ENCODE measurements at places on chromosomes 13 and 19.

DNA sequence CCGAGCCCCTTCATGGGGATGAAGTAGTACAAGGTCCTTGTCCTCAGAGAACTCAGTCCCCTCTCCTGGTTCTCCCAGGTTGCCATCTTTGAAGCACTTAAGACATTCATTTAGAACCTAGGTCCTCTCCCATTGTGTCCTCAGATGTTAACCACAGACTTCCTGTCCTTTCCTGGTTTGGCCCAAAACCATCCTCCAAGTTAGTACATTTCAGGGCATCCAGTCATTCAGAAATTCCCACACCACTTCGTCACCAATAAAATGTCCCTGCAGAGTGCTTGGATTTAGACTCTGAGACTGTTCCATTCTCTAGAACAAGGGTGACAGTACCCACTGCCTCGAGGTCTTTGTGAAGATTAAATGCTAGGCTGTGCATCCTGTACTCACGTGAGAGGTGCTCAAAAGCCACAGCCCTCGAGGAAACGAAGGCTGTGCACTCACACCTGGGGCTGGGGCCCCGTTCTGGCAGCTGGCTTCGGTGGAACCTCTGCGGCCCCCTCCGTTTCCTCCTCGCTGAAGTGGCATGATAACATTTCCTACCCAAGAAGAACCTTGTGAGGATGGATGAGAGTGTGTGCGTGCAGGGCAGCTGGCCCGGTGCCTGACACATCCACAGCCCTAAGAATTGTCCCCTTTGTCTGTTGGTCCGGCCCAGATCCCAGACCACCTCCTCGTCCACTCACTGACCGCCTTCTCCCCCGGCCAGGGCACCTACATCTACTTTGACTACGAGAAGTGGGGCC, 4.7 kb downstream of the LENG1 start:
- DNase-seq, result no peak

GRCh38 chr13:72435251-72435650, 292.2 kb downstream of the MZT1 start:
- DNase-seq, result no peak

DNA sequence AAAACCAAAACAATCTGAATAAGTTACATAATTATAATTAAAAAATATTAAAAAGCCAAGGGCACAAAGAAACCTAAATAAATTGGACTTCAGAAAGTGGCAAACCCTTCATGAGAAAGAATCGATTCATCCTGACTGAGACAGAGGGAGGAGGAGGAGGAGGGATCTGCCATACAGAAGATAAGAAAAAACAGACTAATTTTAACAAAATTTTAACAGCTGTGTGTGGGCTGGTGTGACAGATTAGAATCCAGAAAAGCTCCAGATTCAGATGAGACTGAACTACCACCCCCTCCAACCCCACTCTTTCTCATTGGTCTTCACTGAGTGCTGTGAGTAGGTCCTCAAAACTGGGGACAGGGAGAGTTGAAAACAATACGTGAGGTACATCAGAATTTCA, 111.5 kb upstream of the HTR2A start:
- no peak for DNase-seq

- DNase-seq, result no peak
Measured at GRCh38 chr13:45206340-45206739, 5.5 kb upstream of the KCTD4 start.

GRCh38 chr13:34901572-34901971, 40.5 kb upstream of the NBEA start:
- DNase-seq, result no peak

GRCh38 chr19:40229484-40229883, 3.0 kb upstream of the CCNP start:
- DNase-seq, result no peak

- DNase-seq, result peak; percentile 13
Measured at GRCh38 chr19:48006762-48007161, 12.3 kb downstream of the ELSPBP1 start.

GRCh38 chr13:28401303-28402056, 93.4 kb downstream of the FLT1 start:
- no peak for DNase-seq

DNA sequence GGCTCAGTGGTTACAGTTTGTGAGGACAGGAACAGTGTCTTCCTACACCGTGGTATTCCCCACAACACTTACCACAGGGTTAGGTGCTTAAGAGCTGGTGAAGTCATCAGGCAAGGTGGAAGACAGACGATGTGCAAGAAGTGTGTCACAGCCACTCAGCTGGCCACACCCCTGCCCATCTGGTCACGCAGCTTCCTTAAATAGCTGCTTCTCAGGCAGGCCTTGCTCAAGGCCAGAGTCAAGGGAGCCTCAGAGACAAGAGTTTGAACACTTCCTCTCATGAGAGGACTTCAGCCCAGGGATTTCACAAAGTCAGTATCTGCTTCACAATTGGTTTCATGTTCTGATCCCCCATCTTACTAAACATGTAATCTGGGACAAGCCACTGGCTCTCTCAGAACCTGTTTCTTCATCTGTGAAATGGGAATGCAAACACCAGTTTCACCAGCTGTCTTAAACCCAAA, 80.3 kb upstream of the FRY start:
- DNase-seq, result no peak

DNA sequence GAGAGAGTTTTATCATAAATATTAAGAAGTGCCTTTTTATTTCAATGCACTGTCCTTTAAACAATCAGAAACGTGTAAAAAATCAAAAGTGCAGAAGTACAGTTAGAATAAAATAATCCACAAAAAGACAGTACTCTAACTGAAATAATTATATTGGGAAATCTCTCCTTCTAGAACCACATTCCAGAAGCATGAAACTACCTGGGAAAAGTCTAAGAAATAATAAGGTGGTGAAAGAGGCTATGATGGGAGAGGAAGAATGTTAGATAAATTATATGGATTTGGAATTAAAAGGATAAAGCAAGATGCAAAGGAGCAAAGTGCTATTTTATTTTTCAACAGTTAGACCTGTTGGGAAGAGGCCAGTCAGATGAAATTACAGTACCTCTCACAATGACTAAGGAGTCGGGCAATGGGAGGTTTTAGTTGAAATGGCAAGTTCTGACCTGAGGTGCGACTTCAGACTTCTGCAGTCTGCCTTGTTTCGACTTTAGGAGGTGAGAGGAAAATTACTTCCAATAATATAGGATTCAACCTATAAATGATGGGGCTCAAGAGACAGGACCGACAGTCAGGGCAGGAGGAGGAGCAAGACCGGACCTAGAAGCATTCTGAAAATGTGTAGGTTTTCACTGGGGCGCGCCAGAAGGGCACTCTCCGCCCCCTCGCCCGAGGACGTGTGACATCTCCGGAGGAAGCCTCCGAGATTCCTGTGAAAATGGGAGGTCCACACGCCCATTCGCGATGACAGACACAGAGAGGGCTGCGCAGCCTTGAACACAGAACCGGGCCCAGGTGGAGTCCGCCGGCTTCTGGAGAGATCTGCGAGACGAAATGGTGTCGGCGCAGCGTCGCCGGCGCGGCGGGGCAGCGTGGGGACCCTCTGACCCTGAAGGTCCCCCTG, 717 bp downstream of the SPRYD7 start:
- no peak for DNase-seq

GRCh38 chr19:9641810-9642209, 20.8 kb upstream of the ZNF561 start:
- no peak for DNase-seq

DNA sequence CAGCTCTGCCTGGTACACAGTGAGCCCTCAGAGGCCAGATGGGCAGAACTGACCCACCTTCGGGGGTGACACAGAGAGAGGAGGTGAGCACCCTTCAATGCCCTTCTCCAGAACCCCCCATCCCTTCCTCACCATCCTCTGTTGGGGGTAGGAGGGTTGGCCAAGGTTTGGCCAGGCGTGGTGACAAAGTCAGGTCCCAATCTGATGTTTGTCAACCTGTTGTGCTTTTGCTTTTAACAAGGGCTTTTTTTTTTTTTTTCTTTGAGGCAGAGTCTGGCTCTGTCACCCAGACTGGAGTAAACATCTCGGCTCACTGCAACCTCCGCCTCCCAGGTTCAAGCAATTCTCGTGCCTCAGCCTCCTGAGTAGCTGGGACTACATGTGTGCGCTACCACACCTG, 7.3 kb downstream of the PTGIR start:
- DNase-seq, result no peak

DNA sequence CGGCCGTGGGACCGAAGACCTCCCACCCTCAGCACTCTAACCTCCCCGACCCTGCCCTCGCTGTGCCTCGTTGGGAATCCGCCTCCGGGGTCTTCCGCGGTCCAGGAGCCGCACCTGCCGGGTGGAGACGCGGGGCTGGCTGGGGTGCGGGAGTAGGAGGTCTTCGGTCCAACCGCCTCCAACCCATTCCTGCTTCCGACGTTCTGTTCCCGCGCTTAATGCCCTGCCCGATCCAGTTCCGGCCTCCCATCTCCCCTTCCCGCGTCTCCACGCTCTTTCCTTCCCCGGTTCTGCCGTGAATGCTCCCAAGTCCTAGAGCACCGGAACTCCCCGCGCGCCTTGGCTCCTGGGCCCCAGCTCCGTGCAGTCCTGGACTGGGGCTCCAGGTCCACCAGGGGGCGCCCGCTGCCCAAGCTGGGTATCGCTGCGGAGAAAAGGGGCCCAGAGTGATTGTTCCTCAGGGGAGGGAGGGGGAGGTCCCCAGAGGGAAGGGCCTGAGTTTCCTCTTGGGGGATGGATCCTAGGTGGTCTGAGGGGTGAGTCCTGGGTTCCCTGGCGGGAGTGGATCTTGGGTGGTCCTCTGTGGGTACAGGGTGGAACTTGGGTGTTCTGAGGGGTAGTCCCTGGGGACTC, 14.1 kb upstream of the TNFSF9 start:
- DNase-seq, result peak; percentile 78

GRCh38 chr19:16605553-16605994, 22.4 kb downstream of the MED26 start:
- DNase-seq, result no peak

DNA sequence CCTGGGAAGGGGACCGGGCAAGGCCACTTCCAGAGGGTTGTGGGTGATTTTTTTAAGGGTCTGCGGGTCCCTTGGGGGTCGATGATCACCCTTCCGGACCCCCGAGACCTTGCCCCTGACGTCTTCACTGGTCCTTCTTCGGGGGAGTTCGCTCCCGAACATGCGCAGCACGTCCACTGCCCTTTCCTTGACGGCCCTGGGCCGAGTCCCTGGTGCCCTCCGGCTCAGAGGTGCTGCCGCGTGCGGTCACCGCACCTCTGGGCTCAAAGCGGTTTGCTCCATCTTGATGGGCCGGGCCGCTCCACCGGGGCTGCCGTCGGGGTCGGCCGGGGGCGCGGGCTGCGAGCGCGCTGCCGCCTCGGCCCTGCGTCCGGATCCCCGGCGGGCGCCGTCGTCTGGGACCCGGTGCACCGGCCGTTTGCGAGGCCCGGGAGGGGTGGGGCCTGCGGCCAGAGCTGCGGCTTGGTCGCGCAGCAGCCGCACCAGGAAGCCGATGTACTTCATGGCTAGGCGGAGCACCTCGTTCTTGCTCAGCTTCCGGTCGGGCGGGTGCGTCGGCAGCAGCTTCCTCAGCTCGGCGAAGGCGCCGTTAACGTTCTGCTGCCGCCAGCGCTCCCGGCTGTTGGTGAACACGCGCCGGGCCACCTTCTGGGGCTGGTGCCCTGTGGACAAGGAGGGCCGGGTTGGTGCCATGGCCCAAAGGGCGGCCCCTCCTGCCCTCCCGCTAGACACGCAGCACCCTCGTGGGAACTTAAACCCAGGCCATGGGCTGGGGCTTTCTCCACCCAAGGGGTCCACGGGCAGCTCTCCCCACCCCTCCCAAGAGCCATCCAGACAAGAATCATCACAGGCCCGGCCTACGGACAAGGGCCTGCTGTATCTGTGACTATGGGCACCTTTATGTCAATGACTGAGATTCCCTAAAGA, 3.3 kb downstream of the LYL1 start:
- DNase-seq, result no peak

- no peak for DNase-seq
Measured at GRCh38 chr19:38892841-38893240, 6.6 kb downstream of the SIRT2 start.

DNA sequence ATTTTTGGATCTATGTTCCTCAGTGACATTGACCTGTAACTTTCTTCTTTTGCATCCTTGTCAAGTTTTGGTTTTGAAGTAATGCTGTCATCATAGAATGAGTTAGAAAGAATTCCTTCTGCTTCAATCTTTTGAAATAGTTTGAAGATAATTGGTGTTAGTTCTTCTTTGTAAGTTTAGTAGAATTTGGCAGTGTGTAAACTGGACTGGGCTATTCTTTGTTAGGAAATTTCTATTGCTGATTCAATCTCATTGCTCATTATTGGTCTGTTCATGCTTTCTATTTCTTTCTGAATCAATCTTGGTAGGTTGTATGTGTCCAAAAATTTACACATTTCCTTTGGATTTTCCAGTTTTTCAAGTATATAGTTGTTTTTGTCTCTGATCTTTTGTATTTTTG, 101.7 kb upstream of the SPRY2 start:
- DNase-seq, result no peak

DNA sequence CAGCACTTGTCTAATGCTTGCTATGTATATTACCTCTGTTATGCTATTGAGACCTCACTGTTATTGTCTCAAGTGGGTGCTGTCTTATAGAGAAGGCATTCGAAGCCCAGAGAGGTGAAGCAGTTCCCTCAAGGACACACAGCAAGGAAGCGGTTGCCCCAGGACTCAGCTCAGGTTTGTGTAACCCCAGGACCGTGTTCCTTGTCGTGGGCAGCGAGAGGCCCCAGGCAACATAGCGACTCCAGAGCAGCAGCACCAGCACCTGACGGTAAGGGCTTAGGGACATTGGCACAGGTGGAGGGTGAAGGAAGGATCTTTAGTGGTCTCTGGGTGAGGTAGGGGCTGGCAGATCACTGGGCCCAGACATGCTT, 2.4 kb downstream of the KLK15 start:
- no peak for DNase-seq

- DNase-seq, result no peak
Measured at GRCh38 chr19:43380771-43381386, 27.4 kb downstream of the CD177 start.

DNA sequence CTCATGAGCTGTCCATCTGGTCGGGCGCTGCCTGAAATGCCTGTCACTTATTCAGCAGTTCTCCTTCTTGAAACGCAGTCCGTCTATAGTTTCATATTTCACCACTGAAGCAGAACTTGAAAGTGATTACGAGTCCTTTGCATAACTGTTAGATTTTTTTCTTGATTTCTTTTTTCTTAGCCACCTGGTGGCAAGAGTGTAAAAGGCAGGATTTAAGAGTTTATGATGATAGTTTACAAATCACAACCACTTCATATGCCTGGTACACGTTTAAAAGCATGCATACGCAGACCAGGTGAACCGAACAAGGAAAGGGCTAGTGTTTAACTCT, 45.8 kb downstream of the GGACT start:
- DNase-seq, result no peak

Data from NT2/D1 (cell line).